ENCODE measurements at places on chromosomes 11 and 22. TPM values are rescaled to one million over a fixed set of nuclear protein-coding genes. Genes with fewer than 3 reads are reported as not detected.

GRCh38 chr11:67468456-67468758 is 644 bp downstream of the TMEM134 start:
- peak overlapping the region; percentile 64 for H3K27ac ChIP-seq
- H3K36me3 ChIP-seq, result peaks cover 2% of the 10 kb centered on the region
- peaks cover 40% of the 10 kb centered on the region for H3K4me1 ChIP-seq
- H3K4me3 ChIP-seq, result peak overlapping the region; percentile 75
- no peaks in the 10 kb centered on the region for H3K27me3 ChIP-seq

- H3K27me3 ChIP-seq, result no peaks in the 10 kb centered on the region
- H3K27ac ChIP-seq, result no peak overlapping the region
- no peak overlapping the region for H3K4me3 ChIP-seq
Observed at GRCh38 chr11:50182486-50182885, 149.8 kb downstream of the OR4C45 start.

DNA sequence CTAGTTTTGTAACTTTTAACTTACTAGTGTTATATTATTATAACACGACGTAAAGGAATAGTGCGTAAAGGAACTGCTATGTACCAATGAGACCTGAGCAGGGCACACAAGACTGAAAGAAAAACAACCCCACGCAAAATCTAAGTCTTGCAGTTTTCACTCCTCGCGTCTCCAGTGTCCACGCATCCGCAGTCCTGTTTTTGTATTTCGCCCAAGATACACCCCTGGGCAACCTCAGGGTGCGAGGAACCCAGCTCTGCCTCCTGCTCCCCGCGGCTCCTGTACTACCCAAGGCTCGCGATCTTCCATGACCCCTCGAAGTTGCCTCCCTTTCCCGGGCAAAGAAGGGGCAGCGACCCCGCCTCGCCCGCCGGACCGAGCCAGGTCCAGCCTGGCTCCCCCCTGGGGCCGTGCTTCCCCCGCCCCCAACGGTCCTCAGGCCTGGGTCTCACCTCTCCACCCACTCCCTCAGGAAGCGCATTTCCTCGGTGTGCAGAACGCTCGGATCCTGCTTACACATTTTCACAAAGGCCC is 393 bp downstream of the ST13 start:
- DNase-seq, result no peak
- peak overlapping the region; percentile 66 for H3K4me3 ChIP-seq
- H3K27ac ChIP-seq, result peak overlapping the region; percentile 86
- peaks cover 29% of the 10 kb centered on the region for H3K4me1 ChIP-seq
- peaks cover 8% of the 10 kb centered on the region for H3K36me3 ChIP-seq

Gene OR10D3
- not detected for total RNA-seq

Gene RAG2
- total RNA-seq, result 0.10 TPM

Data from Panc1 (cell line).